ENCODE measurements at places on chromosomes 5 and 9.

DNA sequence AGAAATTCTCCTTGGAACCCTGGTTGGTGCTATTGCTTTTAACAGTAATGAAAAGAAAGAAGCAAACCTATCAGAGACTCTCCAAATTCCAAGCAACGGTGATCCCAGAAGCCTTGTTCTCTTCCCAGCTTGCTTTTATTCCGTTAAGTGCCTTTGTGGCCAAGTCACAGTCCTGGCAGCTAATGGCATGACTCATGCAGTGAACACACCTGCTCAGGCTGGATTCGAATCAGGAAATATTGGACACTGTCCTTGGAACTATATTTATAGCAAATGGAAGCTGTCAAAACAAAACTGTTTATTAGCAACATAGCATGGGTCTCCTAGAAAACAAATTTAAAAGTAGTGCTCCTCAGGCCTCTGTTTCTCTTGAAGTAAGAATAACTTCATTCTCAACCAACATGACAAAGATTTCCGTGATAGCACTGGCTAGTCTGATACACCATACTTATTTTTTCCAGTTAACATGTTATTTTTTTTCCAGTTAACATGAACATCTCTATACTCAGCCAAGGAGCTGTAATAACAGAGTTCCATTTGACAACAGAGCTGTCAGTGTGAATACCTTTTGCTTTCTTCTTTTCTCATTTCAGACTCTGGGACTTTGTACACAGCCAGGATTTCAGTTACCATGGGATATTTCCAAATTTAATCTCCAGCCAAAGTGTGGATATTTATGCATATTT lies 502.4 kb downstream of the GADD45G start:
- no peak for DNase-seq

- DNase-seq: no peak
Observed at GRCh38 chr9:68551191-68551590, 10.5 kb upstream of the TMEM252 start.

DNA sequence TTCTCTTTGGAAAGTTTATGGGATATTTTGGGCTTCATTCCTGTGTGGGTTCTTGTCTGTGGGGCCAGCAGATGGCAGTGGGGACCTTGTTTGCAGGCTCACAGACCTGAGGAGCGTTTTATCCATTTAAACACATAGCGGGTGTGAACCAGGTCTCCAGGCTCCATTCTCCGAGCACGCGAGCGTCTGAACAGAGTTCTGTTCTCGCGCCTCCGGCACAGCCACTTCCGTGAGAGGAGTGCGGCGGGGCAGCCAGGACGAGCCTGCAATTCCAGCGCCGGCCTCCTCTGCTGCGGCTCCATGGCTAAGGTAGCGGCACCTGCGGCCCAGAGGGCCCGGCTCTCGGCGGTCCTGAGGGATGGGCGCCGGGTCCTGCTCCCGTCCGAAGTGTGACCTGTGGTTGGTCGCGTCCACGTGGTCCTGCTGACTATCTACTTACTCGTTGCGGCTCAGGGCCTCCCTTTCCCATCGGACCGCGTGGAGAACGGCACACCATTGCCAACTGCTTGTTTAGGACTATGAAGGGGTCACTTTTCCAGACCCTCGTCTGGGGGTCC lies 7.3 kb downstream of the NRARP start:
- DNase-seq: peak; percentile 32

DNA sequence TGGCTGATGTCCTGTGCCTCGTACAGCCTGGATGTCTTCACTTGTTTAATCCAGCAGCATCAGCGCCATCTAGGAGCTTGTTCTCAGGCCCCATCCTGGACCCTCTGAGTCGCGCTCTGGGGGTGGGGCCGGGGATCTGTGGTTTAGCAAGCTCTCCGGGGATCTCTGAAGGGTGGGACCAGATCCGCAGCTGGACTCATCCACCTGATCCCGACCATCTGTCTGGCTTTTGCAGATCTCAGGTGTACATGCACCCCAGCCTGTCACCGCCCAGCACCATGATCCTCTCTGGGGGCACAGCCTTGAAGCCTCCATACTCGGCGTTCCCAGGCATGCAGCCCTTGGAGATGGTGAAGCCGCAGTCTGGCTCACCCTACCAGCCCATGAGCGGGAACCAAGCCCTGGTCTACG lies 15.1 kb upstream of the POMT1 start:
- no peak for DNase-seq

- DNase-seq: no peak
Observed at GRCh38 chr9:13146840-13147239, 132.7 kb downstream of the MPDZ start.

DNA sequence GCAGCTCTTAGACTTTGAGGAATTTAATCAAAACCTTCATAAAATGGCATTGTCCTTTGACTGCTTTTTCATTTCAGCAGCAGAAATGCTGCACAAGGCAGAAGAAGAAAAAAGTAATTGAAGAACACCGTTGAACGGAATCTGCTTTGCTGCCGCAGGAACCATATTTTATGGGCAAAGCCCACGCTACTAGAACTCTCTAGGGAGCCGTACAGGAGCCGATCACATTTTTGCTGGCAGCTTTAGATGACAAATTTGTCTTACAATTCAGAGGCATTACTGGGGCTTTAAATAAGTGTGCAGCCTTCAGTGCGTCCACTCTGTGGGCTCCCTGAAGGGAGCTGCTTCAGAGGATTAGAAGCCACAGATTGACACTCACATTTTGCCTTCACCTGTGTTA lies 5.4 kb downstream of the CFAP90 start:
- no peak for DNase-seq

- DNase-seq: peak; percentile 78
Observed at GRCh38 chr9:113955076-113955752, 79.1 kb downstream of the ZNF618 start.

- peak; percentile 24 for DNase-seq
Observed at GRCh38 chr5:108728566-108729241, 19.0 kb upstream of the FER start.

GRCh38 chr9:133425049-133425632 lies 3.0 kb downstream of the ADAMTS13 start:
- no peak for DNase-seq

DNA sequence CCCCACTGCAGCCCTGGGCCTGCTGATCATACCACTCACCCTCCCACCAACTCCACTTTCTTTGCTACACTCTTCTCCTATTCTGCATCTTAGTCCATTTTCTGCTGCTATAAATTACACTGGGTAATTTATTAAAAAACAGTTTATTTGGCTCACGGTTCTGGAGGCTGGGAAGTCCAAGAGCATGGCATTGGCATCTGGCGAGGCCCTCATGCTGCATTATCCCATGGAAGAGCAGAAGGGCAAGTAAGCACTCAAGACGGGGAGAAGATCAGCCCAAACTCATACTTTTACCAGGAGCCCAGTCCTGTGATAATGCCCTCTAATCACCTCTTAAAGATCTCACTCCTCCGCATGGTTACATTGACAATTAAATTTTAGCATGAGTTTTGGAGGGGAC lies 9.4 kb downstream of the GLIPR2 start:
- DNase-seq: no peak

- DNase-seq: no peak
Observed at GRCh38 chr5:177096162-177097015, 9.7 kb downstream of the FGFR4 start.

GRCh38 chr5:103356350-103357091 lies 98.0 kb downstream of the MACIR start:
- DNase-seq: no peak

DNA sequence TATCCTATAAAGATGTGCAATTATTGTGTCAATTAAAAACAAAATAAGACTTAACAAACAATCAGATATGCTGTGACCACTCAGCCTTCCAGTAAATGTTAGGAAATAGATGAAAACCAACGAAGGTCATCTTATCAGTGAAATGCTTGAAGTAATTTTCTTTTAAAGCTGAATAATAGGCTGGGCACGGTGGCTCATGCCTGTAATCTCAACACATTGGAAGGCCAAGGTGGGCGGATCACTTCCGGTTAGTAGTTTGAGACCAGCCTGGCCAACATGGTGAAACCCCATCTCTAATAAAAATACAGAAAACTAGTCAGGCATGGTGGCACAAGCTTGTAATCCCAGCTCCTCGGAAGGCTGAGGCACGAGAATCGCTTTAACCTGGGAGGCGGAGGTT lies 31.2 kb downstream of the NLN start:
- DNase-seq: peak; percentile 11

DNA sequence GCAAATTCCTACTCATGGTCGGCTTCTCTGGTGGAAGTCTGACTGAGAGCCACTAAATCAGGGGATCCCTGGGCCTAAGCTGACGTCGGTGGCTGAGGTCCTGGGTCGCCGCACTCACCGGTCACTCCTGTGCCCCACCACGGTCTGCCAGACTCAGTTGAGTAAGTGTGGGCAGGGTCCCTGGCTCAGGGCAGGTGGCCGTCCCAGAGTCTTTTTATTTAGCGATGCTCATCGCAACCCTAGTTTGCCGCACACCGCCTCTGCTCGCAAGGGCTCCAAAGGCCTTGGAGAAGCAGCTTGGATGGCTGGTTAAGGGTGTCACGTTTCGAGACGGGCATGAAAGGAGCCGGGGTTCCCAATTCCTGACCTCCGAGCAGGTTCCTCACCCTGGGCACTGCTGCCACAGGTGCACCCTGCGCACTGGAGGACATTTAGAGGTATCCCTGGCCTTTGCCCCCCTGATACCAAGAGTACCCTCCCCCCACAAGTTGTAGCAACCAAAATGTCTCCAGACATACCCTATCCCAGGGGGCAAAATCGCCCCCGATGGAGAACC lies 59.9 kb downstream of the NSUN2 start:
- DNase-seq: no peak

DNA sequence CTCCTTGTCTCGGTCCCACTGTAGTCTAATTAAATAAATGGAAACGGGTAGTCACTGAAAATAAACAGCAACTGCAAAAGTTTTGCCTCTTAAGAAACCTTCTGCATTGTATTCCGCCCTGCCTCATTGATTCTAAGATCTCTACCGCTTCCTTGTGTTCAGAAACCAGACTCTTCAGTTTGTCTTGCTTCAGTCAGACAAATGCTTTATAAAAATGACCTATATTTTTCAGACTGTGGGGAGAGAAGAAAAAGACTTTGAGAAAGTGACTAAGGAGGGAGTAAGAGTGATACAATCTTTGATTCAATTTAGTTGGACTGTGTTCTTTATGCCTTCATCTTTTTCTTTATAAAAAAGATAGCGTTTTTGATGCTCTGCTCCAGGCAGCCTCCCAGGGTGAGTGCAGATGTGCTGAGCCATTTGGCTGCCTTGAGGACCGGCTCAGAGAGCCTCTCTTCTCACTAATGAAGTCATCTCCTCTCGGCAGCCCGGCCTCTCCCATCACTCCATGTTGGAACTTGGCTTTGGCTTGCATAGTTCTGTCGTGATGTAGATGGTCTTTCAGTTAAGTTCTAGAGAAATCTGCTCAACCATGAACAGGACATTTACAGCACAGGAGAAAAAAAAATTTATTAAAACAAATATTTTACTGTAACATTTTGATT lies 4.0 kb upstream of the VCAN start:
- peak; percentile 68 for DNase-seq

DNA sequence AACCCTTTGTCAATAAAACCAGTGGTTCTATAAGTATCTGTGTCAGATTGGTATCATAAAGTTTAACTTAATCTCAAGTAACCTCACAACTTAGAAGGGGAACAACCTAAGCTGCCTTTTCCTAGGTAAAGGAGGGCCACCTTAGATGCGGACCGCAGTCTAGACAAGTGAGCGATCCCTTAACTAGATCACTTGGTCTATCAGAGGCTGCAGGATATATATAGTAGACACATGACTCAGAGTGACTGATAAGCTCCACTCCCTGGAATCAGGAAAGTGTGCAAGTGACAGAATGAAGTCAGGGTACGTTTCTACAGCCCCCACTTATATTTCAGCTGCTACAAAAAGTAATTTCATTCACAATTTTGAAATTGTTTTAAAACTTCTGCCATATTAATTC lies 7.4 kb downstream of the REEP5 start:
- DNase-seq: peak; percentile 38

- peak; percentile 35 for DNase-seq
Observed at GRCh38 chr5:32116574-32117313, 57.4 kb downstream of the GOLPH3 start.

GRCh38 chr9:106731910-106732309 lies 131.1 kb upstream of the ZNF462 start:
- DNase-seq: no peak

GRCh38 chr5:151684690-151685361 lies 1.9 kb downstream of the SPARC start:
- DNase-seq: peak; percentile 96
